ENCODE measurements at places on chromosomes 2 and 18.

GRCh38 chr2:144379851-144380311 is 140.0 kb downstream of the ZEB2 start:
- no peak for DNase-seq

GRCh38 chr2:206540757-206541156 is 97.4 kb downstream of the ADAM23 start:
- no peak for DNase-seq

DNA sequence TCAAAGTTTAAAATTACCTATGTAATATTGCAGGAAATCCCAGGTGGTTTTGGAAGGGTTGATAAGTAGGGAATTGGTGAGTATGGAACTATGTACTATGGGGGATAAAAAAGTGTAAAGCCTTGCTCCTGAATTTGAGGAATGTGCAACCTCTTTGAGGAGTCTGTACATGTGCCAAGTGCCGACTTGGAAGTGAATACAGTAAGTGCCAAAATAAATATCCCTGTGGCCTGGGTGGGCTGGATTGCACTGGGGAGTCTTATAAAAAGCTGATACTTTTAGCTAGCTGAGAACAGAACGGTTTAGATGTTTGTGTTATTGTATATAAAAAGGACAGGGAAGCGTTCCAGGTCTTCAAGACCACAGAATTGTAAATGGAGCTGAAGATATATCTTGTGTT is 317.1 kb upstream of the LRRTM1 start:
- no peak for DNase-seq

GRCh38 chr18:69383186-69383585 is 17.5 kb upstream of the DOK6 start:
- peak; percentile 8 for DNase-seq

GRCh38 chr18:80033181-80034067 is 810 bp upstream of the RBFA start:
- no peak for DNase-seq

GRCh38 chr2:45769056-45769455 is 117.6 kb downstream of the PRKCE start:
- DNase-seq = no peak

- peak; percentile 90 for DNase-seq
Measured at GRCh38 chr2:173184031-173185004, 108.7 kb downstream of the MAP3K20 start.

- DNase-seq = peak; percentile 62
Measured at GRCh38 chr2:197571627-197572271, 55.9 kb downstream of the MOB4 start.

GRCh38 chr18:11304928-11305327 is 155.6 kb upstream of the PIEZO2 start:
- peak; percentile 10 for DNase-seq

DNA sequence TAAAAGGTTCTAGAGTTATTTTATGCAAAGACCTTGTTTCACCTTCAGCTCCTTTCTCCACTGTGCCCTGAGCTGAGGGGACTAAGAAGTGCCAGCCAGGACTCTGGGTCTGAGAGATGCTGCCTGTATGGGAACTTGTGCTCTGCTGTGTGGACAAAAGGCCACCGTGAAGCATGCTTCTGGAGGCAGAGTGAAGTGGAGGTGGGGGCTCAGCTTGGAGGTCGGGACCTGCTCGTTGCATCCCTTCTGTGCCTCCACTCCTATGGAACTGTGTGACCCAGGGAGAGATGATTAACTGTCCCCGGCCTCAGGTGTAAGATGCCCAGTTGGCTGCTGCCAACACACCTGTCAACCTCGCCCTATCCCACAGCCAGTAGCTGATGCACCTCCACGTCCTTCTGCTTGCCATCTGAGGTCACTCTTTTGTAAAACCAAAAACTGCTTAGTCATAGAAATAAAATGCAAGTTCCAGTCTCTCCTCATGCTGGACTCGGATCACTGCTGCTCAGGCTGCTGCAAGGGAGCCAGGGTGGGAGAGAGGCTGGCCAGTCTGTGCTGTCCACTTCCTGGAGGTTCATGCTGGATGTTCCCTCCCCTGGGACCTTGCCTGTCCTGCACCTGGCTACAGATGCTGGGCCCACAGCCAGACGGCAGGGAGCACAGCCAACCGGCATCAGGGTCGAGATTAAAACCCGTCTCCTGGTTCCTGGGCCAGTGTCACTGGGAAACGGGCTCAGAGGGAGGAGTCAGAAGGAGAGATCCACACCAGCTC is 113.2 kb downstream of the ACKR3 start:
- no peak for DNase-seq

GRCh38 chr2:202149155-202149762 is 76.2 kb downstream of the KIAA2012 start:
- DNase-seq = peak; percentile 77

- peak; percentile 66 for DNase-seq
Measured at GRCh38 chr18:55587418-55588110, 428 bp downstream of the TCF4 start.

- DNase-seq = no peak
Measured at GRCh38 chr2:52611759-52612158, 1155.8 kb upstream of the CHAC2 start.

GRCh38 chr2:102387763-102388546 is 32.4 kb downstream of the IL18R1 start:
- DNase-seq = no peak

GRCh38 chr2:10912796-10913455 is 1.2 kb downstream of the KCNF1 start:
- DNase-seq = no peak

DNA sequence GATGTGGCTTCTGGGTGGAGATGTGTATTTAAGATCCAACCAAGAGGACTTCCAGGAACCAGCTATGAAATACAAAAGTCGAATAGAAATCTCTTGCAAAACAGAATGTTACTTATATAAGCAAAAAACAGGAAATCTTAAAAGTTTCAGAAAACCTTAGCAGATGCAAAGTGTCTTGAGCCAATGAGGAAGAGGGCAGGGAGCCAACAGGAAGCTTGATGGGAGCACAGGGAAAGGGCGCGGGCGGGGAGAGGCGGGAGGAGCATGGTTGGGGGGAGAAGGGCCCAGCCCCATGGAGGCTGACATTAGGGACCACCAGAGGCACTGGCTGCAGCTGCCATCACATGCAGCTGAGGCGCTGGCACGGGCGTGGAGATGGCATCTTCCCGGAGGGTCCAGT is 203.3 kb downstream of the SNTG2 start:
- DNase-seq = no peak

- no peak for DNase-seq
Measured at GRCh38 chr2:119786295-119786694, 26.6 kb downstream of the PTPN4 start.

DNA sequence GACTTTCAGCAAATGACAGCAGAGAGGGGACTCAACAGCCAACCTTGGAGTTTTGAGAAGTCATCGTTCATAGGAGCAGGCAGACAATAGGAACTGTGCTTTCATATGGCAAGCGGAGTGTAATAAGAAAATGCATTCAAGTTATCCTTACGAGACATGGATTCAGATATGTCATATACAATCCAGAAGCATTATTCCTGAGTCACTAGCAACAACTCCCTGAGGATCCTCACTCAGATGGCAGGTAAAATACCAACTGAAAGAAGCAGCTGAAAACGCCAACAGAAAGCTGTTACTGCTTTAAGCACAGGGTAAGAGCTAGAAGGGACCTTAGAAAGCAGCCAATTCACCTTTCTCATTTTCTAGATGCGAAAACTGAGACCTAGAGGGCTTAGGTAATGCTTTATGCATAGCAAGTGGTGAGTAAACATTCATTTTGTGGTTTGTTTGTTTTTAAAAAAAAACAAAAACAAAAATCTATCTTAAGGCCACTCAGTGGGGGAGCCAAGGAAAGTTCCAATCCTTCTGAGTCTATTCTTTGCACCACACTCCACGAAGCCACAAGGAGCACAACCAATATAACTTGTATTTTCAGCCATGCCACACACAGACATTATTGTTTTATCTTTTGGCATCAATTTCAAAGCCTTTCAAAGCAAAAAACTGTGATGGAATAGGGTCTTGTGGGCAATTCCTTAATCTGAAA is 89.1 kb upstream of the RIOK3 start:
- DNase-seq = no peak

GRCh38 chr18:57640749-57641148 is 19.1 kb upstream of the NARS1 start:
- no peak for DNase-seq

DNA sequence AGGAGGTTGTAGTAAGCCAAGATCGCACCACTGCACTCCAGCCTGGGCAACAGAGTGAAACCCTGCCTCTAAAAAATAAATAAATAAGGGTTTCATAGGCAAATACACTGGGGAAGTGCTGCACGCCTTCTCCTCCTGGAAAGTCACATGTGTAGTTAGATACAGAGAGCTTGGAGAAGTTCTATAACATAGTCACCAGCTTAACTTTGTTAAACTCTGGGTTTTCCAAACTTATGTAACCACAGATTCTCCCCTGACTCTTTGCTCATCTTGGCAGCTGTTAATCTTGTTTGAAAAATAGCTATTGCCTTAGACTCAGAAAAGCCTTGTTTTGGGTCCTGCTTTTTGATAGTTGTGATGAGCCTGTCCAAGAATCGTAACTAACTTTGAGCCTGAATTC is 25.2 kb downstream of the KIAA2012 start:
- no peak for DNase-seq

DNA sequence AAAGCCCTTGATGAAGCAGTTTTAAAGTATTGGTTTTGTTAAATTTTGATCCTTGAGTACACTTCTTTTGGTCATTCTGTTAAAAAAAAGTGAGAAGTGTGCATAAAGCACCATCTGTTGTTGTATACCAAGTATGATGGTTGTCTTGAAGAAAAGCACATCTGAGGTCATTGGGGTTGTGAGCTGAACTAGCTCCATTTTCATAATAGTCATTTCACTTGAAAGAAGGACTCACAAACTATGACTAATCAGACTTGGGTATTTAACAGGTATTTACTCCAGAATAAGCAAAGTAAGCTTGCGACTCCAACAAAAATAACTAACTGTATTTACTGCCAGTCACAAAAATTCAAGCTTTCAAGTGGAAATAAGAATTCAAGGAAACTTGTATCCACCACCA is 35.1 kb downstream of the CHN1 start:
- DNase-seq = no peak

DNA sequence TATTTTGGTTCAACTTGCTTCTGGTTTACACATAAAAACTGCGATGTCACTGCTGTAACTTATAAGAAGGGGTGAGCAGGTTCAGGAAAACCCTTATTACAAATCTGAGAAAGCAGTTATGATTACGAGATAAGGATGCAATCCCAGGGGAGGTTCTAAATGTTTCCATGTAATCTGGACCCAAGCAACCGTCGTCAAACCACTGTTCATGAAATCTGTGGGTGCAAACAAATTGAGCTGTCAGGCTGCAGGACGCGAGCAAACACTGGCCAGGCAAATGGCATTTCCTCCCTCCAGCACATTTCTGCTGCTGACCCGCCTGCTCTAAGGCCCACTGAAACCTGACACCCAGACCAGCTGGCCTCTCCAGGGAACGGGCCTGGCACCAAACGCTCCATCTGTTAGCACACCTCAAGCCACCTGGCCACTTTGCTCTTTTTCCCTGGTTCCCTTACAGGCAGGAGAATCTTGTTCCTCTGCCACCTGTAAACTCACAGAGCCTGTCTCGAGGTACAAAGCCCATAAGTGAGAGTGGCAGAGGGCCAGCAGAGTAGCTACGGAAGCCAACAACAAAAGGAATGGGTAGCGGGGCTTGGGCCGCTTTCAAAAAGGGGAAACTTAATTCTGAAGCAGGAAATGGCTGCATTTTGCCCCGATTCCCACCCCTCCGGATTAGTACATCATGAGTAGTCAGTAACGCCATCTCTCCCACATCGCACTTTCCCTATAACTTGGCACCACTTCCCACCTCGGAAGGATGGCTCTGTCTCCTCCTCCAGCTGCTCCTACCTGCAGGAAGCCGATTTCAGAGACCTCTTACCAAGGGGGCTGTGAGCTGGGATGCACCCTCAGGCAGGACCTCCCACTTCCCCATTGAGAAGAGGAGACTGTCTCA is 26.5 kb downstream of the CRACDL start:
- peak; percentile 86 for DNase-seq

DNA sequence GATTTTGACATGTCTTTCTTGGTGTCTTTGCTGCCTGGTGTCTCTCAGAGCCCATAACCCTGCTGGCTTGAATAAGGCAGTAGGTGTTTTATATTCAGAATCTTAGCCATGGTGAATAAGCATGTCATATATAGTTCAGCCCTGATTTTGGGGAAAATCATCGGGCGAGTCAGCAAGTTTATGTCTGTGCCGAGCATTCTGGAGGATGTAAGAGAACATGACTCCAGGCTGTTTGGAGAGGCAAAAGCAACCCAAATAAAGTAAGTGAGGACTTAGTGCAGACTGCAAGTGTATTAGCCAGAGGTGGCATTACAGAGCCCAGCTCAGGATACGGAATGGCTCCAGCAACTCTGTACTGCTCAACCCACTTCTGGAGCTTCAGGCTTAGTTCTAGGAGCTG is 50.3 kb downstream of the TCF7L1 start:
- no peak for DNase-seq

- no peak for DNase-seq
Measured at GRCh38 chr2:85433511-85434089, 15.1 kb downstream of the SH2D6 start.

- peak; percentile 53 for DNase-seq
Measured at GRCh38 chr2:136212426-136213378, 94.8 kb upstream of the CXCR4 start.

GRCh38 chr2:180050246-180050645 is 43.1 kb upstream of the CWC22 start:
- no peak for DNase-seq

- no peak for DNase-seq
Measured at GRCh38 chr2:6937582-6937981, 20.4 kb downstream of the RNF144A start.

- no peak for DNase-seq
Measured at GRCh38 chr2:212158081-212158480, 380.5 kb downstream of the ERBB4 start.

GRCh38 chr2:152062125-152063091 is 36.4 kb downstream of the CACNB4 start:
- no peak for DNase-seq

- DNase-seq = no peak
Measured at GRCh38 chr2:112032689-112033465, 22.2 kb upstream of the TMEM87B start.

DNA sequence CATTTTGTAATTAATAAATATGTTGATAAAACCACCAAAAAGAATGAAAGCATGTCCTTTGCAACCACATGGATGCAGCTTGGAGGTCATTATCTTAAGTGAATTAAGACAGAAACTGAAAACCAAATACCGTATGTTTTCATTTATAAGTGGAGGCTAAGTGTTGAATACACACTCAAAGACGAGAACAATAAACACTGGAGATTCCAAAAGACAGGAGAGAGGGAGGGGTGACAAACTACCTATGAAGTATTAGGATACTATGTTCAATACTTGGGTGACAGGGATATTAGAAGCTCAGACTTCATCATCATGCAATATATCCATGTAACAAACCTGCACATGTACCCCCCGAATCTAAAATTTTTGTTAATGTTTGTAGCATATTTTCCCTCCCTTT is 7.0 kb downstream of the ERLEC1 start:
- no peak for DNase-seq

GRCh38 chr2:239962890-239963591 is 62.1 kb downstream of the NDUFA10 start:
- no peak for DNase-seq

GRCh38 chr2:48693645-48694044 is 61.9 kb downstream of the LHCGR start:
- peak; percentile 87 for DNase-seq

GRCh38 chr2:50538147-50538546 is 493.8 kb downstream of the NRXN1 start:
- DNase-seq = no peak

GRCh38 chr2:3606370-3607201 is 11.7 kb downstream of the COLEC11 start:
- DNase-seq = no peak

GRCh38 chr18:70005580-70005979 is 57.9 kb upstream of the CD226 start:
- DNase-seq = no peak

- DNase-seq = no peak
Measured at GRCh38 chr2:73718851-73719621, 18.1 kb downstream of the TPRKB start.

Data from mesendoderm (in vitro differentiated cells).